ENCODE measurements at places on chromosomes 6 and 20.

GRCh38 chr6:54206510-54206909 lies 95.3 kb downstream of the MLIP start:
- no peak for DNase-seq

GRCh38 chr6:159989492-159990480 lies 20.9 kb downstream of the IGF2R start:
- DNase-seq: no peak

GRCh38 chr6:127457456-127458064 lies 1.6 kb downstream of the KIAA0408 start:
- DNase-seq: no peak

- DNase-seq: no peak
Measured at GRCh38 chr6:165060720-165061119, 248.7 kb downstream of the C6orf118 start.

- DNase-seq: no peak
Measured at GRCh38 chr6:52152711-52153160, 33.4 kb upstream of the IL17A start.

DNA sequence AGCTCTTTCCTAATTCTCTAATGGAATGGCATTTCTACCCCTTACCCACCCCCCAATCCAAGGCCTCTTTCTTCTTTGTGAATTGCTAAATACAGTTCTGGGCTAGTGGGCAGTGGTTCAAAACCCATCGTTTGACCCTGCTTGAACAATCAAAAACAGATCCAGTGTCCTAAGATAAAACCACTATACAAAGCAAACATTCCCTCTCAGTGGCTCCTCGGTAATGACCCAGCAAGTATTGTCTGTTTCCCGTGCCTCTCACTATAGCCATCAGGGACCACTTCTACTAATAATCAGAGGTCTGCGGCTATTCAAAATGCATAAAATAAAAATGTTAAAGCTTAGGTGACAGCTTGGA lies 143.5 kb upstream of the AKAP12 start:
- DNase-seq: no peak

DNA sequence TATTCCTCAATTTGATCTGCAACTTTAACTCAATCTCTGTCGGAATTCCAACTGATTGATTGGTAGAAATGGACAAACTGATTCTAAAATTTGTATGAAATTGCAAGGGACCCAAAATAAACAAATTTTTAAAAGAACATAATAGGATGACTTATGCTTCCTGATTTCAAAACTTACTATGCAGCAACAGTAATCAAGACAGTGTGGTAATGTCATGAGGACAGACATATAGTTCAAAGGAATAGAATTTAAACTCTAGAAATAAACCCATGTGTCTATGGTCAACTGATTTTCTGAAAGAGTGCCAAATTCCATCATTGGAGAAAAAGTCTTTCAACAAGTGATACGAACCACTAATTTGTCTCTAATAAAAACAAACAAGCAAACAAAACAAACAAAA lies 1320.1 kb upstream of the GJE1 start:
- DNase-seq: no peak

DNA sequence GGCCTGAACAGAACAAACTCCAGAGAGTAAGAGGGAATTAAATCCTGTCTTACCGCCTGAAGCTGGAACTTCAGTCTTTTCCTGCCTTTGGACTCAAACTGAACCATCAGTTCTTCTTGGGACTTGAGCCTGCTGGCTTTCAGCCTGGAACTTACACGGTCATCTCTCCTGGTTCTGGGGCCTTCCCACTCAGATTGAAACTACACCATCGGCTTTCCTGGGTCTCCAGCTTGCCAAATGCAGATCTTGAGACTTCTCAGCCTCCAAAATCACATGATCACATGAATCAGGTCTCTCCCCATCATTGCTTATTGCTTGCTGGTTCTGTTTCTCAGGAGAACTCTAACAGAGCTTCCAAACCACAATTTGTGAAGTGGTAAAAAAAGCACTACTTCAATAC lies 276.3 kb downstream of the KIF16B start:
- no peak for DNase-seq

GRCh38 chr6:168215121-168215808 lies 104.3 kb downstream of the DACT2 start:
- no peak for DNase-seq
